ENCODE measurements at places on chromosomes 6 and 20. TPM values are rescaled to one million over a fixed set of nuclear protein-coding genes. Genes with fewer than 3 reads are reported as not detected.

GRCh38 chr6:116461932-116462885, 1.0 kb downstream of the CALHM6 start:
- no peaks in the 10 kb centered on the region for H3K4me1 ChIP-seq
- H3K27me3 ChIP-seq: peaks cover 11% of the 10 kb centered on the region
- peak overlapping the region; percentile 15 for H3K4me3 ChIP-seq
- H3K36me3 ChIP-seq: no peaks in the 10 kb centered on the region

Gene YWHAB
- 17.9 TPM for polyA plus RNA-seq

DNA sequence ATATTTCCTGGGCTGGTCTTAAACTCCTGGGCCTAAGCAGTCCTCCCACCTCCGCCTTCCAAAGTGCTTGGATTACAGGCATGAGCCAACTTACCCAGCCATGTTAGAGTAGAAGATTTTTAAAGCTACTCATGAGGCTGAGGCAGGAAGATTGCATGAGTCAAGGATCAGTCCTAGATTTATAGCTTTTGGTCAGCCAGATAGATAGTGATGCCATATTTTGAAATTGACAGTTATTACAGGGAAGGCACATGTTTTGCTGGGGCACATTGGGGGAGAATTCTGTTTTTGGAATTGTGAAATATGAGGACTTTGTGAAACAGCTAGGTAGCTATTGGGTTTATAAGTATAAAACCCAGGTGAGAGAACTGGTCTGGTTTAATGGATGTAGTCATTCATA, 40.9 kb downstream of the DOP1A start:
- no peaks in the 10 kb centered on the region for H3K27me3 ChIP-seq
- H3K36me3 ChIP-seq: no peaks in the 10 kb centered on the region
- no peak for DNase-seq
- H3K4me3 ChIP-seq: no peak overlapping the region

- H3K27me3 ChIP-seq: no peaks in the 10 kb centered on the region
- no peak overlapping the region for H3K4me3 ChIP-seq
- H3K36me3 ChIP-seq: no peaks in the 10 kb centered on the region
- H3K4me1 ChIP-seq: no peaks in the 10 kb centered on the region
- no peak overlapping the region for H3K27ac ChIP-seq
These were observed 13.4 kb downstream of the ZNF318 start for GRCh38 chr6:43355862-43356590.

Gene LINC00237
- polyA plus RNA-seq: 0.92 TPM

- H3K27me3 ChIP-seq: no peaks in the 10 kb centered on the region
- no peak for DNase-seq
- H3K27ac ChIP-seq: no peak overlapping the region
These were observed 19.4 kb downstream of the RAMACL start for GRCh38 chr6:166567107-166567506.

GRCh38 chr20:60584221-60584620, 626.0 kb downstream of the CDH26 start:
- no peak for DNase-seq
- no peaks in the 10 kb centered on the region for H3K4me1 ChIP-seq
- H3K27me3 ChIP-seq: no peaks in the 10 kb centered on the region
- no peak overlapping the region for H3K4me3 ChIP-seq
- H3K36me3 ChIP-seq: no peaks in the 10 kb centered on the region

DNA sequence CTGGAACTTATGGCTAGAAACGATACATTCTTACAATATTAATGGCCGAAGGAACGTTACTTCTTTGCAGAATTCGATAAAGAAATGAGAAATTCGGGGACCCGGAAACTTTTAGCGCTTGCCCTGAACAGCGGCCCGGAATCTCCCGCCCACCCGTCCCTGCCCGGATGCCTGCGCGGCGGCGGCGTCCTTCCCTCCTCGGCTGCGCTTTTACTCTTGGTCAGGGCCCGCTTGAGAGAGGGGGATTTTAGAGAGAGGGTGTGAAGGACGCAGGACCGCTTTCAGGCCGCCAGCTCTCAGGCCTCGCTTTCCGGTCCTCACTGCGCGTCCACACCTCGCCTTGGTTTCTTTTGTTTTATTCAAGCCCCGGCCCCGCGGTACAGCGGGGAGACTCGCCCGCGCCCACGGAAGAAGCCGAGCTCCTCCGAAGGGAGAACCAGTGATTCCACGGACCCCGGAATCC, 243.7 kb downstream of the ARID1B start:
- peak; percentile 59 for DNase-seq
- peaks cover 20% of the 10 kb centered on the region for H3K4me1 ChIP-seq
- peak overlapping the region; percentile 97 for H3K27ac ChIP-seq
- H3K4me3 ChIP-seq: peak overlapping the region; percentile 84
- H3K36me3 ChIP-seq: no peaks in the 10 kb centered on the region
- H3K27me3 ChIP-seq: no peaks in the 10 kb centered on the region

- DNase-seq: no peak
- no peak overlapping the region for H3K27ac ChIP-seq
- no peaks in the 10 kb centered on the region for H3K36me3 ChIP-seq
- no peak overlapping the region for H3K4me3 ChIP-seq
These were observed 7.0 kb downstream of the CEP250 start for GRCh38 chr20:35462351-35462750.

- DNase-seq: no peak
- no peaks in the 10 kb centered on the region for H3K27me3 ChIP-seq
- H3K4me1 ChIP-seq: peaks cover 37% of the 10 kb centered on the region
- peak overlapping the region; percentile 58 for H3K27ac ChIP-seq
- H3K36me3 ChIP-seq: peaks cover 37% of the 10 kb centered on the region
These were observed 91.1 kb downstream of the ASXL1 start for GRCh38 chr20:32449057-32449889.

All from pancreas (tissue), 10 donors.